ENCODE measurements at places on chromosomes 6 and 20.
A peak's percentile ranks its signal among the peaks of the same experiment; 100 is the strongest.

- DNase-seq = no peak
Observed at GRCh38 chr6:127939442-127940066, 38.7 kb upstream of the THEMIS start.

DNA sequence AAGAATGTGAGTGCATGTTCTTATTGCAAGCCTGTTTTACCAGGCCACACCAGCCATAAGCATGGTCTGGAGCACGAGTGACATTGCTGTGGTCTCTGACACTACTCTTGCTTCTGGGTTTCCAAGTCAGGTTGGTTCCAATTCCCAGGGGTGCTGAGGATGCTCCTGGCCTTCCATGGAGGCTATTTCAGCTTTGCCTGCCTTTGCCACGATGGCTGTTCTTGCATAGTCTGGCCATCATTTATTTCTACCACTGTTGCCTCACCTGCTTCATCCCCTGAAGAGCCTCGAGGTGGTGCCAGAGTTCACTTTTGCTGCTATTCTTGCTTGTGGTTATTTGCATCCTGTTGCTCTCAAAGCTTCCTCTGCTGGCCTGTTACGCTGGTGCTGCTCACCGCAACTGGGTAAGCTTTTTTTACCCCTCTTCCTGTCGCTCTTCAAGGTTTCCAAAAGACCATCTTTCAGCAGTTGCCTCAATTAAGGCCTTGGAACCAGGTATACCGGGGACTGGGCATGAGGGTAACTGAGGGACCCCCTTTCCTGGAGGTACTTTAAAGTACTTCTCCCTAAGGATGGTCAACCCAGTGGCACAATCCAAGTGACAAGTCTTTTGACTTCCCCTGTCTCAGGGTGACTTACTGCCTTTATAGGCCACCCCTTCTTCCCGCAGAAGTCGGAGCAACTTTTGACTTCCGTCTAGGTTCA is 64.5 kb downstream of the AKAP7 start:
- peak; percentile 84 for DNase-seq

DNA sequence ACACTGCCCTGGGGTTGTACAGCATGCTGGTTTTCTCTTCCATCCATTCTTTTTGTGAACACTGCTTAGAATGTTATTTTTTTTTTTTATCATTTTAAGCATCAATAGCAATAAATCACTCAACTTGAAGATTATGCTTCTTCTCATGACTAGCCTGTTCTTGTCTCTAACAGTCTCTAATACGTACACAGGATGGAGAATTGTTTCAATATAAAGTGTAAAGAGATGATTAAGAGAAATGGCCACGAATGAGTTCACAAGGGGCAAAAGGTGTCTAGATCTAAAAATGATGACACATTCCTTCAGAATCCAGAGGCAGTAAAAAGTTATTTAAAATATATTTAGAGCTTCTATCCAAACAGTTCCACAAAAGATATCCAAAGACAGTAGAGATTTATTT is 390.2 kb downstream of the HDGFL1 start:
- DNase-seq = no peak

GRCh38 chr6:71887744-71888230 is 1.4 kb downstream of the RIMS1 start:
- no peak for DNase-seq

- DNase-seq = no peak
Observed at GRCh38 chr6:156828280-156828703, 51.1 kb downstream of the ARID1B start.

DNA sequence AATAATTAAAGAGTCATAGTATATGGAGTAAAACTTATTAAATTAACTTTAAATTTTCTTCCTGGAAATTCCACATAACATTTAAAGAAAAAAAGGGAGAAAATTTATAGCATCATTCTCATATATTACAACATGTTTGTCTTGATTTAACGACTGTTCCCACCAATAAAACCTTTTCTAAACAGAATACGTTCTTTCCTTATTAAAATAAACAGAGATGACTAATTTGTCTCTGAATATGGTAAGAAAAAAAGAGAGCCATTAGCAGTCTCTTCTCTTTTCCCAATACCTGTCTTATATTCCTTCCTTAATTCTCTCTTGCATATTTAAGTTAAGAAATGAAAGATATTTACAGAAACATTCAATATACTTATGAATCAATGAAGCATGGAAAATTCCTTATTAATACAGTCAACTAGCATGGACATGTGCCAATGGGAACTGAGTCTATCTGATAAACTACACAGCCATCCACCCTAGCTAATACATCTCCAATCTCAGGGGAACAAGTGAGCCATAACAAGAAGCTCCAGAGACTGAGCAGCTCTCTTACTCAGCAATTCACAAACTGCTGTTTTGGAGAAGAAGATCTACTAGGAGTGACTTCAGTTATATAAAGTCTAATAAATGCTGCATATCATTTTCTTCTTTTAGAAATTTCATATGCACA is 347.1 kb upstream of the MANEA start:
- no peak for DNase-seq

- DNase-seq = no peak
Observed at GRCh38 chr20:17518339-17519052, 12.7 kb downstream of the BFSP1 start.

- DNase-seq = no peak
Observed at GRCh38 chr6:41489120-41489851, 56.9 kb upstream of the FOXP4 start.

All from KG1 (cell line).